HEK293T (cell line): ENCODE measurements at places on chromosomes 2 and 18.

DNA sequence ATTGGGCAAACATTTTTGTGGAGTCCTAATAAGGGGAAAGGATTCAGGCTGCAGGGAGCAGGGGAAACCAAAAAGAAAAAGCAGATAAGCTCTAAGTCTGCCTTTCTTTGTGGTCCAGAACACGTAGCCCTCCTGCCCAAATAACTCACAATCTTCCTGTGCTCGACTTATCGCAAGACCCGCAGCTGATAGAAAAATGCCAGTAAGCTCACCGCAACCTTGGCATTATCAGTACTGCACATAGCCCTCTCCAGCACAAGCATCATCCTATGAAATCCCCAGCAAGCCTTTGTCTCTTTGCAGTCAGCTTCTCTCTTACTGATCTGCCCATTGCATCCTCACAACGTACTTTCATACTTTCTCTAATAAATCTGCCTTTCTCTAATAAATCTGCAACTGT lies 202.4 kb upstream of the HNRNPA3 start:
- no peak for DNase-seq

- no peak for DNase-seq
These were observed 202.7 kb downstream of the CLIP4 start for GRCh38 chr2:29317801-29318485.

- DNase-seq = no peak
These were observed 68.3 kb upstream of the FAM110C start for GRCh38 chr2:114616-115015.

DNA sequence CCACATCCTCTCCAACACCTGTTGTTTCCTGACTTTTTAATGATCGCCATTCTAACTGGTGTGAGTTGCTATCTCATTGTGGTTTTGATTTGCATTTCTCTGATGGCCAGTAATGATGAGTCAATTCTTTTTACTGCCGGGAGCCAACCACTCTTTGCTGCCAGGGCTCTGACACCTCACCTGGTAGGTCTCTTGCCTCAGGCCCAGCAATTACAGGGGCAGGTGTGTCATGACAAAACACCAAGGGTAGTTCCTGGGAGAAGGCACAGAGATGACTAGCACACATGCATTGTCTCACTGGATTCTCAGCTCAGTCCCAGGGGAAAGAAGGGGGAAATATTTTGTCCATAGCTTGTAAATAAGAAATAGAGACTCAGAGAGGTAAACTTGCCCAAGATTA lies 122.3 kb downstream of the CHST9 start:
- no peak for DNase-seq

GRCh38 chr2:186426153-186427016 lies 59.7 kb upstream of the ZC3H15 start:
- no peak for DNase-seq

DNA sequence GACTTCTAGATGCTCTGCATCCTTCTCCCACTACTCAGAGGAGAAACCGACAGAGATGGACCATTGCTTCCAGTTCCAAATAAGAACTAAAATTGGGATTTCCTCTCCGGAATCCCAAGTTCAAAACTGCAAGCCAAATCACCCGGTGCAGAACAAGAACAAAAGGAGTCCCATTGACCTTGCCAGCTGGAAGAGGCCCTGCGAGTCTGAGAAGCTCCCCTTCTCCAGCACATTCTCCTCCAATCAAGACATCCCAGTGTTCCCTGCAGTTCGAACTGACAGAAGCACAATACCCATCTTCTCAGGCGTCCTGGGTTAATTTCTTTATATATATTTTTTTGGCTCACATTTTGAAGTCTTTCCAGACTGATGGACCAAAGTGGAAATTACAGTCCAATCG lies 195.3 kb upstream of the MEIS1 start:
- no peak for DNase-seq
